Mammary microvascular endothelial cell (primary cell): ENCODE measurements at places on chromosomes 7 and 10. TPM values are rescaled to one million over a fixed set of nuclear protein-coding genes. Genes with fewer than 3 reads are reported as not detected.

Gene ATRNL1
- total RNA-seq = not detected in 2 replicates

Gene TRIM50
- not detected in 2 replicates for total RNA-seq

Gene ERVW-1
- total RNA-seq = not detected in 2 replicates

Gene ANKRD16
- 5.3 and 6.6 TPM in 2 replicates for total RNA-seq

Gene GALNT17
- total RNA-seq = not detected in 2 replicates

Gene TIAL1
- total RNA-seq = 36.1 and 37.2 TPM in 2 replicates

Gene SLC16A9
- total RNA-seq = 0.10 and 0.13 TPM in 2 replicates

Gene ABCC2
- total RNA-seq = 0.07 and 0.49 TPM in 2 replicates

Gene ASB10
- total RNA-seq = not detected in 2 replicates

Gene CRPPA
- 1.4 TPM in 2 replicates for total RNA-seq

Gene DYDC2
- not detected in 2 replicates for total RNA-seq

Gene HOXA11
- 3.1 and 4.0 TPM in 2 replicates for total RNA-seq

Gene SGPL1
- 8.5 and 10.1 TPM in 2 replicates for total RNA-seq

Gene TRPV5
- total RNA-seq = not detected in 2 replicates

Gene ZNF789
- total RNA-seq = 2.3 and 2.8 TPM in 2 replicates

Gene PPRC1
- total RNA-seq = 20.3 and 23.4 TPM in 2 replicates

Gene LLCFC1
- total RNA-seq = not detected in 2 replicates

Gene CTTNBP2
- total RNA-seq = 0.27 TPM in 1 of 2 replicates, not detected in the other

Gene HOXA9
- total RNA-seq = 16.2 and 24.6 TPM in 2 replicates

Gene LIPN
- not detected in 2 replicates for total RNA-seq
